ENCODE measurements at places on chromosomes 4 and X. TPM values are rescaled to one million over a fixed set of nuclear protein-coding genes. Genes with fewer than 3 reads are reported as not detected.

DNA sequence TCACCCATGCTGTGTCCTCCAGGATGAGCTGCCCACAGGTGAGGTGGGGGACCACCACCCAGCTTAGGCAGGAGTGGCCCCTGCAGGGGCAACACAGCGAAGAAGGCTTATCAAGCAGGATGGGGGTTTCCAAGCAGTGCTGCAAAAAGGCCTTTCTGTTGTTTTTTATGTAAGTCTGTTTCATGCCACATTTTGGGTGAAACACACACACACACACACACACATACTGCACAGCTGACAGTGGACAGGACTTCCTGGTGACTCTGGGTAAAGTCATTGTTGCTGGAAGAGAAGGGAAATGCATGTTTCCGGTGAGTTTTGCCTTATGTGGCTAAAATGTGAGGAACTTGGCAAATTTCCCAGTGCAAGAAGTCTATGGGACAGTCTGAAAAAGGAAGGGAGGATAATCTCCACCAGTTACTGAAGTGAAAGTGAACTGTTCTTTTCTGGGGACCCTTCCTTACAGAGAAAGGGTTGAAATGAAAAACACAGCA lies 119.2 kb downstream of the IRF2 start:
- peak; percentile 77 for DNase-seq

DNA sequence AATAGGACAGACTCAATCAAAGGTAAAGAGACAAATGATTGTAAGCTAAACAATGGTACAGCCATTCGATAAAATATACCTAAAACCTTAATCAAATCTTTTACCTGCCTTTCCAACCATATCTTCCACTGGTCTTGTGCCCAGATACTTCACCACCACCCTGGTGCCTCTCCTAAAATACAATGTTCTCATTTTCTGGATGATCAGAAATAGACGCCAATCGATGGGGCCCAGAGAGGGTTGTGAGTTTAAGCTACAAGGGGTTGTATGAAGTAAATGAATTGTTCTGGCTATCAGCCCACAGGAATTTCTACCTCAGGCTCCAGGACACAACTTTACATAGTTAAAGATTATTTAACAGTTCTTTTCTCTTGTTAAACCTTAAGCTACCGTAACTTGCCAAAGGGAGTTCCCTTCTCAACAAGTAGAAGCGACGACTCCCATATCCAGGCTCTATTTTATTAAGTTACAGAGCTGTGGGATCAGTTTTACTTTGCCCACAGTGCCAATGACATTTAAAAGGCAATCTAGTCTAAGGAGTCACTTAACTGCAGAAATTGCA lies 99.1 kb downstream of the CHRNA9 start:
- no peak for DNase-seq

GRCh38 chrX:69182818-69183380 lies 17.6 kb upstream of the PJA1 start:
- no peak for DNase-seq

ADAD1 gene
- not detected for total RNA-seq

GRCh38 chr4:1109898-1110506 lies 3.4 kb downstream of the RNF212 start:
- DNase-seq = no peak

DNA sequence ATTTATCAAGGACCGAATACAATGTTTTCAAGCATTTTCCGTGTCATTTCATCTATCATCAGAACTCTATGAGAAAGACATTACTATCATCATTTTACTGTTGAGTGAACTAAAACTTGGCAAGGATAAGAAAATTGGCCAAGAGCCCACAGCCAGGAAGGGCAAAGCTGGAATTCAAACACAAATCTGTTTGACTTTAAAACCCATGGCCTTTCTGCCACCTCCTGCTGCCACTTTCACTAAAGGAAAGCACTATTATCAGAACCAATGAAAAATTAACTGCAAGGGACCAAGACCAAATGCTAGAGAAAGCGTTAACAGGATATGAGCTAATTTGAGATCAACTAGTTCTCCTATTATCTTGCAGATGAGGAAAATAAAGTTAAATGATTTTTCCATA lies 2759.2 kb downstream of the ARAP2 start:
- no peak for DNase-seq

- DNase-seq = no peak
These were observed 34.5 kb downstream of the ABCE1 start for GRCh38 chr4:145132511-145133098.

DNA sequence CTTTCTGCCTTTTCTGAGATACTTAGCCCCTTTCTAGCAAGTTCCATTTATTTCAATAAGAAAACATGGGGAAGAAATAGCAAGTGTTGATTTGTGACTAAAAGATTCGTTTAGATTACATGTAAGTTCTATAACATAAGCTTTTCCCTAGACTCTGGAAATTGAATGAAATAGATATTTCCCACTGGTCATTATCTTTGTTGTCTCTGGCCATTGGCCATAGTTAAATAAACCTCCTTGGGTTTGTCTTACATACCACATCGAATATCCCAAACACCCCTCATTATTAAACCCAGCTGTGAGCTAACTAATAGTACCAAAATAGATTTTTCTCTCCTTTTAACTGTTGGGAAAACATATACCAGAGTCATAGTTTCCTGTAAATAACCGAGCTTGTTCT lies 534.8 kb downstream of the IQCM start:
- DNase-seq = no peak

DNA sequence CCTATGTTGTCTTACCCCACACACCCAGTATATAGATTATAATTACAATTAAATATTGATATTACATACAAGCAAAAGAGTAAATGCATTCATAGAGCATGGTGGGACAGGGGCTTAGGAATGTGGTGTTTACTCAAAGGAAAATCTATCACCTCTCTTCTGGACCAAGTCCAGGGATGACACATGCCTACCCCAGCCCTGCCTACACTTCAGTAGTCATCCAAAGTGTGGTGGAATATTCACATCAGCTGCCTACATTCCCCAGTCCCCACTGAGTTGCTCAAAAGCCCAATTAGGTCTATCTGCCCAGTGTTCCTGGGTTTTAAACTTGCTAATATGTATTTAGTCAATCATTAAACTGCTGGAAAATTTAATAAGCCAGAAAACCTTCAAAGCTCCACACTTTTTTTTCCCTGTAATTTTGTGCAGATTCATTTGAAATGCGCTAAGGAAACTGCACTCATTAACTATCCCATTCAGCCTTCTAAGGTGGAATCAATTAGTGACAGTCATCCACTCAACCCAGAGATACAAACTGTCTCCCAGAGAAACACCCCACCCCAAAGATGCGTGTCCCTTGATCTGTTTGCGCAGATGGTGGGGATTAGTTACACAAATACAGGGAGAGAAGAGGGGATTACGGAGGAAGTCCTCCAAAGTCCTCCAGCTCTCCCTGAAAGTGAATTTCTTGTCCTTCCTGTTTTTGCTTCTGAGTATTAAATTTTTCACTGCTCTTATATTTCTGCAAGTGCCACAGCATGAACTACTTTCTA lies 91.7 kb upstream of the KDR start:
- no peak for DNase-seq

GPM6B gene
- 5.1 TPM for total RNA-seq

PAGE4 gene
- not detected for total RNA-seq

DNA sequence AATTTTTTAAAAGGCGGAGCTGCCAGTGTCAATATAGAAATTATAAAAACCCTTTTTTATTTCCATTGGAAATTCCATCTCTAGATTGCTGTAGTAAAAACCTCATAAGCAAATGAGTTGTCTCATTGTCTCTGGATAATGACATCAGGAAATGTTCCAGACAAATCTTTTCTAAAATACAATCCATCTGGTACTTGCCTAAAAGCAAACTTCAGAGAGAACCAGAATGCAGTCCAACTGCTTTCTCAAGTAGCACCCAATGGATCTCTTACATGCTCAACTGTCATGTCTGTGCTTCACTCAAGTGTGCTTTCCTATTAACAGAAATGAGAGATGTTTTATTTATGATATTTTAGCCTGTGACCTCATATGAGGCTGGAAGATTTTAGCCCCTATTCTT lies 399.6 kb upstream of the NDST3 start:
- no peak for DNase-seq

GRCh38 chr4:39320381-39321115 lies 45.6 kb downstream of the RFC1 start:
- no peak for DNase-seq

DNA sequence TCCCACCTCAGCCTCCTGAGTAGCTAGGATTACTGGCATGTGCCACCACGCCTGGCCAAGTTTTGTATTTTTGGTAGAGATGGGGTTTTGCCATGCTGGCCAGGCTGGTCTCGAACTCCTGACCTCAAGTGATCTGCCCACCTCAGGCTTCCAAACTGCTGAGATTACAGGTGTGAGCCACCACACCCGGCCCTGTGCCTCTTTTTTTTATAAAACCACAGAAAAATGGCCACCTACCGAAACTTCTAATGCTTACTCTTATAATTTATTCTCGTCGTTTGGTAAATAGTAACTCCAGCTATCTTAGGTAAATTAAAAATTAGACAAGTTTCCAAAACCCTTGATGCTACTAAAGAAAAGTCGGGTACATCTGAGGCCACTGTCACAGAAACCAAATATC lies 54.4 kb downstream of the IRF2 start:
- DNase-seq = no peak

GRCh38 chr4:177283167-177283566 lies 26.5 kb upstream of the NEIL3 start:
- no peak for DNase-seq

- peak; percentile 53 for DNase-seq
These were observed 84.5 kb upstream of the NKX1-1 start for GRCh38 chr4:1490654-1491327.

DNA sequence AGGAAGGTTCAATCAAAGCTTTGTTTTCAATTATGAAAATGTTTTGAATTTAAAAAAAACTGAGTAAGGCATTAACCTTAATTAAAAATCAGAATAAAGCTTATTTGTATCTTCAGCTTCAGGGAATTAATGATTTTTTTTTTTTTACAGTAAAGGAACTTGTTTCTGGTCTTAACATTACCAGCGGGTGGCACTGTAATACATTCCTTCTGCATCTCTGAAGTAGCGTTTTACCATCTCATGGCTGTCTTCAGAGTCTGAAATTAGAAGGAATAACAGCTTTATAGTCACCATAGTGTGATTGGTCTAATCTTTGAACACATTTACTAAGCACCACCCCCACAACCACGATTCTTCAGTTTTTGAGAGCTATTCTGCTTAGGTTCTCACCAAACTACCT lies 102.6 kb downstream of the IL1RAPL2 start:
- DNase-seq = no peak

- no peak for DNase-seq
These were observed 63.4 kb downstream of the DCUN1D4 start for GRCh38 chr4:51906167-51906958.

DNA sequence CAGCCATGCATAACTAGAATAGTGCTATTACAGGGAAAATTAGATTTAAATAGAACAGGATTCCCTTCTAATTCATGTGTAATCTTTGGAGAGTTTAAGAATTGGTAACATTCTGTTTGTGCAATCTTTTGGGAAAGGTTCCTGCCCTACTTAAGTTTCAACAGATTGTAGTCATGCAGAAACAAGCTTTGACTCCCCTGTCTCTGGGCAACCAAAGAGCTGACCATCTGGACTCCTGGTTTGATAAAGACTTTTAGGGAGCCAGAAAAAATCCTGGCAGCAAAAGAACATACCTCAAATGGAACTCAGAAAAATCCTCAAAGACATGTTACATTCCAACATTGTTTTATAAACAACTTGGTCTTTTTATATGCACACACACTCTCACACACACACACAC lies 191.1 kb upstream of the NEIL3 start:
- DNase-seq = no peak

TMEM31 gene
- not detected for total RNA-seq

STATH gene
- not detected for total RNA-seq

DNA sequence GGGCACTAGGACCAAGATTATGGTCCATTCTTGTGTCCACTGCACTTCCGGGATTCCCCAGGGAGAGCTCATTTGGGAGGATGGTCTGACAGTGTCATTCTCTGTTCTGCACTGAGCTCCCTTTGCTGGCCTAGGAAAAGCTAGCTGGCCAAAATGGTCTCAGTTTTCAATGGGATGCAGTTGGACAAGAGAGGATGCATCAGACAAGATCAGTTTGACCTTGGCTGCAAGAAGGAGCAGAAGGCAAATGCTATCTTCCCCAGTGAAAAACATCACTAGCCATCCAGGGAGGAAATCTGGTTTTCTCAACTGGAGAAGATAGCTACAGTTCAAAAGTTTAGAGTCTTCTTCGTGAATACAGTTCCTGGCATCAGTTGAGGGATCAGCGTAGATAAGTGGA lies 221.1 kb downstream of the PTTG2 start:
- DNase-seq = no peak

CLIC2 gene
- 17.0 TPM for total RNA-seq

DNA sequence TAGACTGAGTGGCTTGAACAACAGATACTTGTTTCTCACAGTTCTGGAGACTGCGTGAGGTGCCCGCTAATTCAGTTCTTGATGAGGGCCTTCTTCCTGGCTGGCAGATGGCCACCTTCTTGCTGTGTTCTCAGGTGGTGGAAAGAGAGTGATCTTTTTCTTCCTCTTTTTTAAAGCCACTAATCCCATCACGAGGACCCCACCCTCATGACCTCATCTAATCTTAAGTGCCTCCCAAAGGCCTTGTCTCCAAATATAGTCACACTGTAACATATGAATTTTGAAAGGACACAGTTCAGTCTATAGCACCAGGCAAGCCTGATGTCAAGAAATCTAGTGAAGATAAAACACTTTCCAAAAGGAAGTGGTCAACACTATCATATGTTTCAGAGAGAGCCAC lies 12.4 kb downstream of the VAMP7 start:
- no peak for DNase-seq

PRDM5 gene
- 7.4 TPM for total RNA-seq

GRCh38 chrX:153382563-153383482 lies 18.3 kb downstream of the PNMA6E start:
- no peak for DNase-seq

RHOXF2 gene
- not detected for total RNA-seq

ATOH1 gene
- not detected for total RNA-seq

AMBN gene
- total RNA-seq = not detected

DNA sequence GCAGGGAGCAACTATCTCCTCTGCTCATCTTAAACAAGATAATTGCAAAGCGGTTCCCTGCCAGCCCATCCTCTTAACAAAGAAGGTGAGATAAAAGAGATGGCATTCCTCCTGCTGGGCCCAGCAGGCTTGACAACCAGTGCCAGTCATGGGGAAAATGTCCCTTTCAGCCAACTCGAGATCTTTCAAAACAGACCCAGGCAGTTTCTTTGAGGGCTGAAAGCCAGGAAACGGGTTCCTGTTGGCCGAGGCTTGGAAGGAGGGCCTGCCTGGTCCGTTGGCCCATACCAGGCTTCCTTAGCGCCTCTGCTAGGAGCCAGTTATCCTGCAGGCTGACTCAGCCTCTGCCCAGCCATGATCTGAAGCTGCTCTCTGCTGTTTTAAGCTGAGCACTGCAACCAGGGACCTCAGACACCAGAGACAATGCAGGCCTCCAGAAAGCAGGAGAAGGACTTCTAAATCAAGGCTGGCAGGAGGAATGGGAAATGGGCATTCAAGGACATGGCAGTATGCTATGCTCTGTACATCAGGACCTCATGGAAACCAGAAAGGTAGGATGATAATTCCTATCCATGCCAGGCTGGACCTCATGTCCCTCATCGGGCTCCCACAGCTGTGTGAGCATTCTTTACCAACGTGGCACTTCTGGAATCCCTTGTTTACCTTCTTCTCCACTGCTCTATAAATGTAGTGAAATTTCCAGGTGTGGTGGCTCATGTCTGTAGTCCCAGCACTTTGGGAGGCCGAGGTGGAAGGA lies 42.4 kb upstream of the SLC2A9 start:
- DNase-seq = no peak
